Testis (tissue), 5 donors: ENCODE measurements at places on chromosomes 6 and 20. TPM values are rescaled to one million over a fixed set of nuclear protein-coding genes. Genes with fewer than 3 reads are reported as not detected.
A peak's percentile ranks its signal among the peaks of the same experiment; 100 is the strongest.

SYCP2 gene
- total RNA-seq, result 55.8 TPM

YIPF3 gene
- total RNA-seq, result 130 TPM

PROKR2 gene
- 0.71 TPM for total RNA-seq

DNA sequence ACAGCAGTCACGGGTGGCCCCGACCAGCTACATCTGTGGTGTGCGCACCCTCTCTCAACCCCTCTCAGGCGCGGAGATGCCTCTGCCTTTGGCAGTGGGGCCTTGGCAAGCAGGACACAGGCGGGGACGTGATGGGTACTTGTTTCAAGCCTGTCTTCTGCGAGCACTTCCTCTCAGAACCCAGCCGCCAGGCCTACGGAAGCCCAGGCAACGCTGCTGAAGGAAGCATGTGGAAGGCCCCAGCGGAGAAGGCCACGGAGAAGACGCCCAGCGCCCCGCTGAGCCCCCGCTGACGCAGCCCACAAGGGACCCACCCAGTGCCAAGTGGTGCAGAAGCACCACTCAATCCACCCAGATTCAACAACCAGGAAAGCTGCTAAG lies 13.0 kb downstream of the SERPINB6 start:
- H3K36me3 ChIP-seq, result no peaks in the 10 kb centered on the region
- peaks cover 40% of the 10 kb centered on the region for H3K4me1 ChIP-seq
- H3K27ac ChIP-seq, result peak overlapping the region; percentile 71
- H3K27me3 ChIP-seq, result no peaks in the 10 kb centered on the region

DNA sequence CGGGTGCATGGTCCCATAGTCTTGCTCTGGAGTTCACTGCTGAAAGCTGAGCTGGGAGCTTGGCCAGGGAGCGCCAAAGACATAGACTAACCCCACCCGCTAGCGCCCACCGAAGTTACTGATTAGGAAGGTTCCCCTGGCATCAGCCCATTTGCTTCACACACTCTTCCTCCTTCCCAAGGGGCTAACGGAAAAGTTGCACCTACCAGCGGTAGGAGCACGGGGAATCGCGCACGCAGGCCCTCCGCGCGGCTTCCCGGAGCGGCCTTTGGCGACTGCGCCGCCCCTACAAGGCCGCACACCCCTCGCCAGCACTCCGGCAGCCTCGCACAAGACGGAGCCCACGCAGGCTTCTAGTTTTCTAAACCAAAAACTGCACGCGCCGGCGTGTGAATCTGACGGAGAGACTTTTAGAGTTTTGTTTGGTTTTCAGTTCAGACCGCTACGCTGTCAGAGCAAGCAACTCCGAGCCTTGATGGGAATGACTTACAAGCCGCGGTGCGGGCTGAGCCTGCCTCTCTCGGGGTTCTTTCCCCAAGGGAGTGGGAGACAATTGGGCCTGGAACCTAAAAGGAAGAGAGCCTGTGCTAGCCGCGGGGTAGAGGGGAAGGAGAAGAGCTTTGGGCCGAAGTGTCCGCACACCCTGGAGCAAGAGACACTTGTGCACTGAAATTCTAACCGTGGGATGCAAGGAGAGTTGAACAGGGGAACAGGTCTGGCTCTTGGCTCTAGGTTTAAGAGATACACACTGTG lies 891 bp upstream of the POU3F2 start:
- H3K4me3 ChIP-seq, result peak overlapping the region; percentile 61
- no peaks in the 10 kb centered on the region for H3K36me3 ChIP-seq
- H3K27me3 ChIP-seq, result no peaks in the 10 kb centered on the region
- no peak overlapping the region for H3K27ac ChIP-seq
- peak; percentile 56 for DNase-seq

DNA sequence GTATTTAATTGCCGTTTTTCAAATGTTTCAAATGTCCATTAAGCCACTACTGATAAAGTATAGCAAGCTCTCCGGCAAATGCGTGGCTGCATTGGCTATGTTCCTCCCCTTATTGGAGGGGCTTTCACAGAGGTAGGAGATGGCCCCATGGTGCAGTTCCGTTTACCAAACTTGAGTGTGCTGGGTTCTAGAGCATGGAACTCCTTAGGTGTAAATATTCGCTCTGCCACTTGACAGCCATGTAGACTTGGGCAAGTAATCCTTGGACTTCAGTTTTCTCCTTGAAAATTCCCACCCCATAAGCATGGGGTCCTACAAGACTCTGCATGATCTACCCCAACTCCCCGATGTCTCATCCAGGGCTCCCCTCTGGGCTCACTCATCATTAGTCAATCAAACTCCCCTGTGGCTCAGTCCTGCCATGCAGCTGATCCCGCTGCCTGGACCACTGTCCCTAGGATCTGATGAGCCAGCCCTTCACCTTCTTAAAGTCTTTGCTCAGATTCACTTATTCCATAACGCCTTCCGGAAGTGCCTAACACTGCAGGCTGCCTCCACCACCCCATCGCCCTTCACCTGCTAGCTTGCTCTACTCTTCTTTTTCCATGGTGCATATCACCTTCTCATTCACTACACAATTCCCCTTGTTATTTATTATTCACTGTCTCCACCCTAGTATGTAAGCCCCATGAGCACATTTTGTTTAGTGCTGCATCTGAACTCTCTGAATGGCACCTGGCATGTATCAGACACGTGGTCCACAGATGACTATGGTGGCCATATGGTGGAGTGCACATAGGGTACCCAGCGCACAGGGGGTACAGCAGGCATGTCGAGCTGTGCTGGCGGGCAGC lies 18.8 kb downstream of the PRR18 start:
- H3K4me3 ChIP-seq, result no peak overlapping the region
- H3K36me3 ChIP-seq, result no peaks in the 10 kb centered on the region
- H3K4me1 ChIP-seq, result no peaks in the 10 kb centered on the region
- no peak for DNase-seq
- no peaks in the 10 kb centered on the region for H3K27me3 ChIP-seq
- no peak overlapping the region for H3K27ac ChIP-seq

DNA sequence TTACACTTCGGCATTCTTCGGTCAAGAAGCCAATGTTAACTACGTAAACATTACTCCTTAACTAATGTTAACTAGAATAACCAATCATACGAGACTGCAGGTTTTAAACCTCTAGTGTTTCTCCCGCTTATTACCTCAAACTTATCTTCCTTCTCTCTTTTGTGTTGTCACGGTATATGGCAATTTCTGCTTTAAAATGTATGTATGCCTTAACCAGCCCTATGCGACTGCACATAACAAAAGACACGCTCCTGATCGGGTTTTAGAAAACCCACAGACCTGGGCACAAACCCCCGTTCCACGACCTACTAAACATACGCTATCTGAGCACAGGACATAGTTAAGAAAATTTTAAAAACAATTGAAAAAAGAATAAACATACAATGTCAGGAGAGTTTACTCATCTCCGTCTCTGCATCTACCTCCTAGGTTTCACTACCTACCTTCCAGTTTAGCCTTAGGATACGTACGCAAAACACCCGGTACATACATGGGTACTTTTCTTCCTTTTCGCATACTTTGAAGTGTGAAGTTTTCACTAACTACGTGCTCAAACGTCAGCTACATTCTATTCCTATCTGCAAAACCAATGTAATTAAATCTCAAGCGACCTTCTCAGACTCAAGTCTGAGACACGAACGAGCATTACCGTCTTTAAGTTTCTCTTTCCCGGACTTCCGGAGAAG lies 1.1 kb downstream of the CD164 start:
- H3K4me1 ChIP-seq, result peaks cover 30% of the 10 kb centered on the region
- H3K27ac ChIP-seq, result peak overlapping the region; percentile 99
- no peaks in the 10 kb centered on the region for H3K36me3 ChIP-seq
- no peaks in the 10 kb centered on the region for H3K27me3 ChIP-seq
- H3K4me3 ChIP-seq, result peak overlapping the region; percentile 98

DNA sequence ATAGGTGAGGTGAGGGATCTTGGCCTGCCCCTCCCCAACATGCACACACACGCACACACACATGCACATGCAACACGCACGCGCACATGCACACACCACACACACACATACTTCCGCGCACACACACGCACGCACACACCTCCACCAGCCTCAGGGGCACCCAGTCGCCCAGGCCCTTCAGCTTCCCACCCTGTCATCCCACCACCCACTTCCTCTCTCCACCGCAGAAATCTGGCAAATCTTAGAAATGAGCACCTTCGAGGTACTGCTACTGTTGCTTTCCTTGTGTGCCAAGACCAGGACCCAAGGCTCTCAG lies 1.2 kb downstream of the SPDEF start:
- H3K27ac ChIP-seq, result no peak overlapping the region
- no peaks in the 10 kb centered on the region for H3K27me3 ChIP-seq
- H3K4me3 ChIP-seq, result no peak overlapping the region
- no peaks in the 10 kb centered on the region for H3K4me1 ChIP-seq
- no peak for DNase-seq
- no peaks in the 10 kb centered on the region for H3K36me3 ChIP-seq

- no peak for DNase-seq
- no peak overlapping the region for H3K4me3 ChIP-seq
- H3K36me3 ChIP-seq, result no peaks in the 10 kb centered on the region
- no peaks in the 10 kb centered on the region for H3K4me1 ChIP-seq
- no peak overlapping the region for H3K27ac ChIP-seq
Observed at GRCh38 chr6:44285552-44286284, 15.5 kb downstream of the TMEM151B start.

DNA sequence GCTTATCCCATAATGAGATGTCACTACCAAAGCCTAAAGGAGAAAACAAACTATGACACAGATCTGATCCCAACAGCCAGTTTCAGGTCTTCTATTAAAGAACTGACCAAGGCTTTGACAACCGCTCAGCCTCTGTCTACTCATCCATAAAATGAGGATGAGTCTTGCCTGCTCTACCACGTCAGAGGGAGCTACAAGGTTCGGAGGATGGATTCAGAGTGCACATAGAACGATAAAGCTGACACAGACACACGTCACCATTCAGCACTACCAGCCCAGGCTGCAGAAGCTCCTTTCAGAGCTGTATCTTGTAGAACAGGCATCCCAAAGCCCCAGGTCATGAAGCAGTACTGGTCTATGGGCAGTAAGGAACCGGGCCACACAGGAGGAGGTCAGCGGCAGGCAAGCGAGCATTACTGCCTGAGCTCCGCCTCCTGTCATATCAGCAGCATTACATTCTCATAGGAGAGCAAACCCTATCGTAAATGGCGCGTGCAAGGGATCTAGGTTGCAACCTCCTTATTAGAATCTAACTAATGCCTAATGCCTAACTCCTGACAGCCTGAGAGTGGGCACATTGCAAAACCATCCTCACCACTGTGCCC lies 25.1 kb downstream of the KIF16B start:
- no peaks in the 10 kb centered on the region for H3K27me3 ChIP-seq
- no peak overlapping the region for H3K4me3 ChIP-seq
- no peak overlapping the region for H3K27ac ChIP-seq
- DNase-seq, result no peak

DNA sequence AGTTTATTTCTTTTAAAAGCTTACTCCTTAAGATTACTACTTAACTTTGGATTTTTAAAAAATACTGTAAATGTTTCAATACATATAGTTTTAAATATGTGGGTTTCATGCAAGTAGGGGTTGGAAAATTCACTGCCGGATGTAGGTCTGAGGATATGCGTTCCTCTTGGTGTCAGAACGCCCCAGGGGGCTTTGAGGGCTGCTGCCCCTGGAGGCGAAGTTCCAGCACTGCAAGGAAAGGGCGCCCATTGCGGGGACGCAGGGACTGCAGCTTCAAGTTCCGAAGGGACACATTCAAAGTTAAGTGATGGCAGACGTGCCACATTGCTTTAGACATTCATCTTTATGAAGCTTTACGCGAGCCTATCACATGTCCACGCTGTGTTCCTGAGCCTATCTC lies 152.9 kb downstream of the SOD2 start:
- H3K27ac ChIP-seq, result no peak overlapping the region
- no peaks in the 10 kb centered on the region for H3K36me3 ChIP-seq
- DNase-seq, result no peak
- H3K4me1 ChIP-seq, result no peaks in the 10 kb centered on the region
- no peak overlapping the region for H3K4me3 ChIP-seq

- H3K36me3 ChIP-seq, result no peaks in the 10 kb centered on the region
- H3K27ac ChIP-seq, result no peak overlapping the region
- no peaks in the 10 kb centered on the region for H3K27me3 ChIP-seq
- H3K4me1 ChIP-seq, result no peaks in the 10 kb centered on the region
- no peak overlapping the region for H3K4me3 ChIP-seq
Observed at GRCh38 chr6:48449002-48449401, 338.0 kb upstream of the PTCHD4 start.

DNA sequence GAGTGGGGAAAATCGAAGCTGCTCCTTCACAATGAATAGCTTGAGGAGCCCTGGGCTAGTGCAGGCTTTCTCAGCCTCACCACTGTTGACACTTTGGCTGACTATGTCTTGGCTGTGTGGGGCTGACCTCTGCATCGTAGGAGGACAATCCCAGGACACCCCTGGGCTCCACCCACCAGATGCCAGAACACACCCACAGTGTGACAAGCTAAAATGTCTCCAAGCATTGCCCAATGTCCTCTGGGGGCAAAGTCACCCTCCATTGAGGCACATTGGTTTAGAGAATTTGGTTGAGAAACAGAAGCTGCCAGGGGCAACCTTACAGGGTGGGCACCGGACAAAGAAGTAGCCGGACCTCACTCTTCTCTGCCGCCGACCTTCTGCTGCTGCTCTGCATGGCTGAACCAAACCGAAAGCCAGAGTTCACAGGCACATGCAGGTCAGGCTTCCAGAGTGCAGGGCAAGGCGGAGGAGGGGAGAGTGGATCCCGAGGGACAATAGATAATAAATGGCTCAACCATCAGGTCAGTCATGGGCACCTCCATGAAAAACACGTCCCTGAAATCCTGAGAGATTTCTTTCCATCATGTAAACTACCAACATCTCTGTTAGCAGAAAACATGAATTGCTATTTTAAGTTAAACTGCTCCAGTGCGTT lies 189.0 kb downstream of the LRFN2 start:
- H3K36me3 ChIP-seq, result no peaks in the 10 kb centered on the region
- no peak overlapping the region for H3K4me3 ChIP-seq
- no peaks in the 10 kb centered on the region for H3K27me3 ChIP-seq
- no peaks in the 10 kb centered on the region for H3K4me1 ChIP-seq

GRCh38 chr6:150201285-150201684 lies 58.4 kb downstream of the PPP1R14C start:
- H3K27ac ChIP-seq, result no peak overlapping the region
- no peak for DNase-seq
- no peaks in the 10 kb centered on the region for H3K27me3 ChIP-seq
- H3K4me3 ChIP-seq, result no peak overlapping the region
- peaks cover 3% of the 10 kb centered on the region for H3K36me3 ChIP-seq
- peaks cover 9% of the 10 kb centered on the region for H3K4me1 ChIP-seq

DNA sequence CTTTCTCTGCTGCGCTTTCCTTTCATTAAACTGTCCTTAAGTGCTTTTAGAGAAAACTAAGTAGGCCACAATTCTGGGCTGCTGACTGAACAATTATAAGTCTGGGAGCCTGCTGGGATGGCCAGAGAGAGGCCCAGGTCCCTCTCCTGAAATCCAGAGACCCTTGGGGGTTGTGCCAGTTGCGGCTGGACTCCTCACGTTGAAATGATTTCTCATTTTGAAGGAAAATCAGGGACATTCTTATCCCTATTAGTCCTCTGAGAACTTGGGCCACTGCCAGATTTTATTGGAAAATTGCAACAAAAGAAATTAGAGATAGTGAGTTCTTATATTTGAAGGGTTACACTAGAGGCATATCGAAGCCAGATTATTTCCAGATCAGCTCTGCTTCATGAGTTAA lies 145.1 kb downstream of the CLIC5 start:
- peak overlapping the region; percentile 62 for H3K27ac ChIP-seq
- H3K4me3 ChIP-seq, result no peak overlapping the region
- H3K27me3 ChIP-seq, result no peaks in the 10 kb centered on the region
- DNase-seq, result no peak
- H3K4me1 ChIP-seq, result peaks cover 12% of the 10 kb centered on the region
- H3K36me3 ChIP-seq, result no peaks in the 10 kb centered on the region
